Activated T-helper 17 cell treated with anti-CD3 and anti-CD28 coated beads, Interleukin-2, amount 50 U/mL, for 72 hours (primary cell): ENCODE measurements at places on chromosomes 12 and 14.
A peak's percentile ranks its signal among the peaks of the same experiment; 100 is the strongest.

DNA sequence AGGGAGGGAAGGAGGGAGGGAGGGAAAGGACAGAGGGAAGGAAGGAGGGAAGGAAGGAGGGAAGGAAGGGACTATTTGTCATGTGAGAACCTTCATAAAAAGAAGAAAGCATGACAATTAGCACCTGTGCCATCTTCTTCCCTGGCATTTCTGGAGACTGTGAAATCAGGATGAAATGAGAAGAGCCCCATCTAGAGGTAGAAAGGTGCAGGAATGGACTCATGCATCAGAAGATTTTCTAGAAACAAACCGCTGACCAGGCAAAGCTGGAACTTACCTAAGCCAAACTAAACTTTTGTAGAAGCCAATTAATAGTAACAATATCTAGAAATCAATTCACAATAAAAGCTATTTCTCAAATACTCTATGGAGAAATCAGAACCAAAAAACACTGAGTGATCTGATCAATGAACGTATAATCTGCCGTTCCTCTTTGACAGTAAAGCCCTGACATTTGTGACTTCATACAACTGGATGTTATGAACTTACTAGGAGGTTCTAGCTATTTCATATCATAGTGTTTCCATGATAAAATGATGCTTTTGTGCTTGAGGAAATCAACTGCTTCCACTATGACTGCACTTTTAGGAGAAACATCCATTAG is 24.4 kb upstream of the CRACR2A start:
- peak; percentile 48 for ATAC-seq

DNA sequence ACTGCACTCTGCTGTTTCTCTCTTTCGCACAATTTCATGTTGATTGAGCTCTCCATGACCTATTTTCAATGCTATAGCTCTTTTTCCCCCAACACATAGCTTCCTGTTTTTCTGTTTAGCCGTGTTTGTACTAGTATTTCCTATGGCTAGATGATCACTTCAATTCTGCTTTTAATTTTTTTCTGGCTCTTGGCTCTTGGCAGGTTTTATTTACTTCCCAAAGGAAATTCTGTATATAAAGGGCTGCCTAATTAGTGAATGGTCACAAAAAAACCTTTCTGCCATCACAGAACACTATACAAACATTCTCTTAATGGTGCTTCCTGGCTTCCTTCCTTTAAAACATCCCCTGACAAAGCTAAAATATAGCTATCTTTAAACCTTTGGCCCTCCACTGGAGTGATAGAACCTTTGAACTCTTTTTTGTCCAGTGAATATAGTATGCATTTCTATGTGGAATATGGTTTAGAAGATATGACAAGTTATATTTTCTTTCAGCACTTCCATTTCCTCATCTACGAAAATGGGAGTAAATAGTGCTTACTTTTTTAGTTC is 88.2 kb downstream of the RASSF9 start:
- no peak for ATAC-seq

- ATAC-seq, result no peak
These were observed 2.3 kb downstream of the DGKA start for GRCh38 chr12:55933169-55933798.

DNA sequence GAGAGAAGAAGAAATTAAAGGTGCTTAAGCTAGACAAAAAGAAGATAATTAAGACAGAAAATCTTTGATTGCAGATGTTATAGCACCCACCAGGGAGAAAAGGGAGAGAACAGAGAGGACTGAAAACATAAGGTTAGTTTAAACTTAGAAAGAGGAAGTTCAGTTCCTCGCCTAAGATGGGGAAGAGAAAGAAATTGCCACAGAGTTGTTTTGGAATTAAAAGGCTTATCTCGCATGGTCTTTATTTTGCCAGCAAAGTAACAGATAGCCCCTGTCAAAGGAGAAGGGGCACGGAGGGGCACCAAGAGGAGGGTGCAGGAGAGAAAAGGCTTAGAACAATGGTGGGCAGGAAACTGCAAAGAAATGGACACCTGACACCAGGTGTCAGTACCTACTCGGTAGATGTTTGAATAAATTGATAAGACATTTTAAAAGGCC is 17.8 kb upstream of the OXA1L start:
- no peak for ATAC-seq

DNA sequence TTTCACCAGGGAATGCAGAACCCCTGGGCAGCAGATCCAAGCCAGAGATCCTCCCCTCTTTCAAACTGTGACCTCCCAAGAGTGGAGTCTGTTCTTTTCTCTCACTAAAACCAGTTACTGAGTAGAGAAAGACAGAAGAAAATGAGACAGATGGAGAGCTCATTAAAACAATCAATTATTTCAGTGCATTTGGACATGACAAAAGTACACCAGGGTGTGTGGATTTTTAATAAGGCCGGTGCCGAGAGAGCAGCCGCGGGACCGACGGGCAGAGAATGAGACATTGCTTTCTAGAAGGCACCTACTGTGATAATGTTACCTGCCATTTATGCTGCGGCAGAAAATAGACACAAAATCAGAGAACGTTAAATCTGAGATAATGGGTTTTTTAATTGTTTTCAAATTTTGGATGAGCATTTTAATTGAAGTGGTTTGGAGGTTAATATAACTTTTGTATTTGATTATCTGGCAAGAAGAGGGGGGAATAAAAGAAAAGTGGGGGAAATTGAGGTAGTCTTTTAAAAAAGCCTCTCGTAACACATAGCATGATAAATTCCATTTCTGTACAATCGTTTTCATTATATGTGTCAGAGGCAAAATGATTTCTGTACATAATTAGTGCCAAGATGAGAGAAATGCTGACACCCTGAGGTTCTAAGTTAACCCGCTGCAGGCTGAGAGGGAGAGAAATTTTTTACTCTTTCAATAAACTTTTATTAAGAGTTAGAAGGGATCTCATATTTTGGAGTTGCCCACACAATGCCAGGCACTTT is 70.8 kb downstream of the HSPB8 start:
- ATAC-seq, result no peak
